ENCODE measurements at places on chromosomes 7 and 10.

DNA sequence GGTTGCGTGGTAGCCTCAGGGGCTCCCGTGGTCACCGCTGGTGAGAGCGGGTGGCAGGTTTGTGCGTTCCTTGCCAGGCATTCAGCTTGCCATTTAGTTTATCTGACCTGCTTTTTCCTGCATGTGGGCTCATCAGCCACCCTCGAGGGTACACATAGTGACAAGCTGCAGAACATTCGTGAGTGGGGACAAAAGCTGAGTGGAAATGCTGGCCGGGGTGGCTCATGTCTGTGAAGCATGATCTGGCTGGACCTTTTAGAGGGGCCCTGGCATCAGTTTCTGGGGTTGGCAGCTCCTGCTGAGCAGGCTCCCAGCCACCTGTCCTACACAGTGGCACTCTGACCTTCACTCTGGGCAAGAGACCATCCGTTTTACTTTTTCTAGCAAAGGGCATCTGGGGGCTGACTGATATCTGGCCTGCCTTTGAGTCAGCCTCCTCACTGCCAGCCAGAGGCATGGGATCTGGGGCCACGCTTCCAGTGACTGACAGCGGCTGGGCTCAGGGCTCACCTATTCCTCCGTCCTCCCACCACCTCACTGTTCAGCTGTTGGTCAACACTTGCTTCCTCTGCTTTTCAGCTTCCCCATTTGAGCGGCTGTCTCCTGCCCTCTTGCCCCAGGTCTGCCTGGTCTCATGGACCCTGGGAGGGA is 75.0 kb downstream of the LANCL2 start:
- DNase-seq: no peak

DNA sequence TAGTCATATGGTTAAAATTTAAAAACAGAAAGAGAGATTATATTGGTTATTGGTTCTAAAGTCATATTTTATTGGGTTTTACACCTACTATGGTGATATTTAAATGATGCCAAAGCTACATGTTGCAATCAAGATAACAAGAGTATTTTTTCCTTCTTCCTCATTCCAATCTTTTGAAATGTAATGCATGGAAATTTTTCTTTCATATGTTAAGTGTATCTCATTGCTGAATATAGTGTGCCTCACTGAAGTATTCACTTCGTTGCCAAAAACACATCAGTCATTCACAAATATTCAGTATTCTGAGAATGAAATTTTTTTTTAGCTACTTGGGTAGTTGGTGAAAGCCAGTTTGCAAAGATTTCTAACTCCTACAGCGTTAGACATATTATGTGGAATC is 19.5 kb downstream of the HDAC9 start:
- no peak for DNase-seq

- no peak for DNase-seq
Measured at GRCh38 chr10:44981172-44982113, 2.8 kb upstream of the DEPP1 start.

DNA sequence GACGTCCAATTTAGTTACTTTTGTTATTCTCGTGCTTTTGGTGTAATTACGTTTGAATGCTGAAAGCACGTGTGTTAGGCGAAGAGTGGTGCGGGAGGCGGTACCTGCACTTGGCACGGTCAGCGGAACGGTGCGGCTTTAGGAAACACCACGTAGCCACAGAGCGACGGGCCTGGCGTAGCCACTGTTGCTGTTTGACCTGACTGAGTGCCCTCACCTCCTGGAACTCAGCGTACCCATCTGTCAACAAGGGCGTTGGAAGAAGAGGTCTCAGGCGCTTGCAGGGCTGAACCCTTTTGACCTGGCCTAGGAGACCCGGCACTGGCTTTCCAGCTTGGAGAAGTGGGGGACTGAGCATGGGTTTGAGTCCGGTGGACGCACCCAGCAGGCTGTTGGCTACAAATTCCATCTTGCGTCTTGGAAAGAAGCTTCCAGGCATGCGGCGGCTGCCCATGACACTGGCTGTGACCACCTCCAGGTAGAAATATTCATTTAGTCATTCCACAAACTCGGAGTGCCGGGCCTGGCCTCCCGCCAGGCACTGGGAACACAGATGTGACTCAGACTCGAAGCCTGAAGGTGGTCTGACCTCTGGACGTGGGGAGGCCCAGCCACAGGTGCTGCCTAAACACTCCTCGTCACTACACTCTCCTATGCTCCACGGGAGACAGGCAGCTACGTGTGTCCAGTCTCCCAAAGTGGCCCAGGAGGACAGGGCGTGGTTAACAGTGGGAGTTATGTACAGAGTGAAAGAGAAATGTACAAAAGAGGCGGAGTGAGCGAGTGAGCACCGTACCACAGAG is 22.2 kb downstream of the FAM20C start:
- no peak for DNase-seq

DNA sequence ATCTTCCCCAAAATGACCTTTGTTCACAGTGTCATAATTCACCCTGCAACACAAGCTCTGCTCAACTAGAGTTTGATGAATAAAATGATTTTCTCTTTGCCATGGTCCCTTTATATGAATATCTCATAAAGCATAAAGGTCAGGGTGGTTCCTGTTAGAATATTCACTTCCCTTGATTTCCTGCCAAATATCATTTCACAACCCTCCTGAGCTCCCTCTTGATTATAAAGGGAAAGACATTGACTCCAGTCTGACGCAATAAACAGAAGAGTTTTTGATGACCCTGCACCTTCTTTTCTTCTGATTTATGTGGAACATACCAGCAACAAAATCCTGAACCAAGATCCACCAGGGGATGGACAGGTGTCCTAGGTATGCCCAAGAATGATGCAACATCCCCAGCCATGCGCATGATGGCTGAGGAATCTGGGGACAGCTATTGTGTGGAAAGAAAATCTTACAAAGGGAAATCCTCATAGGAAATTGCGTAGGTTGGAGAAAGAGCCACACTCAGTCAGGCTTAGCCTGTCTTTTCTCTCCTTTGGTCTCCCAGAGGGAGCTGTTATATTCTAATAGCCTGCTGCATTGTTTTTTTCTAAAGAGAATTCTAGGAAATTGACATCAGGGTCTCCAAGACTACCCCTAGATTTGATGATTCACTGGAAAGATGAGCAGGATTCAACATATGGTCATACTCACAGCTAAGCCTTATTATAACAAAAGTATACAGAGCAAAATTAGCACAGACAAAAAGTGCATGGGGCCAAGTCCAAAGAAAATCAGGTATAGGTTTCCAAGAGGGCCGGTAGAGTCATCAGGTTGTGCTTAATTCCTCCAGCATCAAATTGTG is 18.8 kb downstream of the IFIT3 start:
- DNase-seq: no peak

Measured in stimulated activated CD4-positive, alpha-beta T cell treated with anti-CD3 and anti-CD28 coated beads, Interleukin-4, amount 100 ng/mL, for 1 hour (primary cell).